RCC 7860 (cell line): ENCODE measurements at places on chromosomes 3 and 15.

DNA sequence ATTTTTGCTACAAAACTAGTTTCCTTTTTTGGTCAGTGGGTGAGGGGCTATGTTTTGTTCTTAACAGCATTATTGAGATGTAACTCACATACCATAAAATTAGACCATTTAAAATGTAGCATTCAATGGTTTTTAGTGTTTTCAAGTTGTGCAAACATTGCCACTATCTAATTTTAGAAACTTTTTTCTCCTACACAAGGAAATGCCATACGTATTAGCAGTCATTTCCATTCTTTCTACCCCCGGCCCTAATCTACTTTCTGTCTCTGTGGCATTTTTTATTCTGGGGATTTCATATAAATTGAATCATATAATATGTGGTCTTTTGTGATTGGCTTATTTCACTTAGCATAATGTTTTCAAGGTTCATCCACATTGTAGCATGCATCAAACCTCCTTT lies 55.0 kb upstream of the TIPARP start:
- DNase-seq = no peak

- peak; percentile 79 for DNase-seq
Measured at GRCh38 chr3:127792541-127793292, 29.6 kb downstream of the MGLL start.

GRCh38 chr3:20543535-20544226 lies 357.7 kb upstream of the SGO1 start:
- no peak for DNase-seq

- DNase-seq = no peak
Measured at GRCh38 chr15:56950979-56951378, 32.5 kb downstream of the TCF12 start.

DNA sequence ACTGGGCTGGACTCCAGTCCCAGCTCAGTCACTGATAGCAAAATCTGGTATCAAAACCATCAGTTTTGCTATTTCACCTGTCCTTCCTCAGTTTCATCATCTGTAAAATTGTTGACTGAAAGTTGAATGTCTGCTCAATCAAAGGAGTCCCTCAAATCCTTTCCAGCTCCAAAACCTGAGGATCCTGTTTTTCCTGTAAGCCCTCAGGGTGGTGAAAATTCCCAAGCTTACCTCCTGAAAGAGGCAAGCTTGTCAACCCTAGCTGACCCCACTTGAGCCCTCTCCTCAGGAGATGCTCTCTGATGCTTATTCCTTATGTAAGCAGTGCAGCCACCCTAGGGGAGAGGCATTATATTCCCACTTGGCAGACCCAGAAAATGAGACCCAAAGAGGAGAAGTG lies 82.6 kb downstream of the HMG20A start:
- no peak for DNase-seq

DNA sequence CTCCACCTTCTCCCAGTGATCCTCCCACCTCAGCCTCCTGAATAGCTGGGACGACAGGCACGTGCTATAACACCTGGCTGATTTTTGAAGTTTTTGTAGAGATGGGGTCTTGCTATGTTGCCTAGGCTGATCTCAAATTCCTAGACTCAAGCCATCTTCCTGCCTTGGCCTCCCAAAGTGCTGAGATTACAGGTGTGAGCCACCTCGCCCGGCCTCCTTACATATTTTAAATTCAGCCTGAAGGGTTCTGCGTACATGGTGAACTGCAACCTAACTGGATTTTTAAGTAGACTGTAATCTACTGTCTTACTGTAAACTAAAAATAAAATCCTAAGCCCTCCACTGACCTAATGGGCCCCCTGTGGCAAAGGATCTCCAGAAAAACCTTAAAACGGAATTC lies 34.1 kb downstream of the MASP1 start:
- no peak for DNase-seq

GRCh38 chr3:63662500-63662899 lies 10.0 kb downstream of the SNTN start:
- DNase-seq = no peak

GRCh38 chr3:140568842-140569520 lies 108.9 kb upstream of the TRIM42 start:
- no peak for DNase-seq

DNA sequence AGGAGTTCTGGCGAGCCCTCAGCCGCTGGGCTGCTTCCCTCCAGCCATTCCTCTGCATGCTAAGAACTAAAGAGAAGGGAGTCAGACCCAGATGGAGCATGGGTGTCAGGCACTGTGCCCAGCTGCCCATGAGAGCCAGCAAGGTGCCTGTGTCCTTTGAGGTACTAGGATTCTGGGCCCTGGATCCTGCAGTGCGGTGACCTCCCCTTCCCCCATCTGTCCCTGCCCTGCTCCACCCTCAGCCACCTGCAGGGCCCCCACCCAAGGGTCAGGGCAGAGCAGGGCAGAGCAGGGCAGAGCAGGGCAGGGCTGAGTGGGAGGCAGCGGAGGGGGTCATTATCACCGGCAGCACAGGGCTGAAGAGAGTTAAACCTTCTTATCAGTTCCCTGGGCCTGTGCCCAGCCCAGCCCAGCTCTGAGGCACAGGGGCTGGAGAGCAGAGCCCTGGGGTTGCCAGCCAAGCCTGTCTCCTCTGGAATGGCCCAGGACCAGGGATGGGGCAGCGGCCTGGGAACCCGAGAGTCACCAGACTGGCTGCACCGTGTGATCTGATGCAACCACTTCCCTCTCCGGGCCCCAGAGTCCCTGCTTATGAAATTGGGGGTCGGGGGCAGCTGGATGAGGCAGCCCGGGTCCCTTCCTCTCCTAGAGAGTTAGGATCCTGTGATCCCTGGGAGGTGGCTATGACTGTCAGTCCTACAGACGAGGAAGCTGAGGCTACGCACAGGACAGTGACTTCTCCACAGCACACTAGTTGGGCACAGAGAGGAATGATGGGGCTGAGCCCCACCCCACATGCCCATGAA lies 17.3 kb downstream of the ZDHHC19 start:
- no peak for DNase-seq

GRCh38 chr3:31671976-31672375 lies 139.3 kb downstream of the STT3B start:
- DNase-seq = no peak

GRCh38 chr3:58271901-58272501 lies 34.0 kb upstream of the RPP14 start:
- peak; percentile 78 for DNase-seq

DNA sequence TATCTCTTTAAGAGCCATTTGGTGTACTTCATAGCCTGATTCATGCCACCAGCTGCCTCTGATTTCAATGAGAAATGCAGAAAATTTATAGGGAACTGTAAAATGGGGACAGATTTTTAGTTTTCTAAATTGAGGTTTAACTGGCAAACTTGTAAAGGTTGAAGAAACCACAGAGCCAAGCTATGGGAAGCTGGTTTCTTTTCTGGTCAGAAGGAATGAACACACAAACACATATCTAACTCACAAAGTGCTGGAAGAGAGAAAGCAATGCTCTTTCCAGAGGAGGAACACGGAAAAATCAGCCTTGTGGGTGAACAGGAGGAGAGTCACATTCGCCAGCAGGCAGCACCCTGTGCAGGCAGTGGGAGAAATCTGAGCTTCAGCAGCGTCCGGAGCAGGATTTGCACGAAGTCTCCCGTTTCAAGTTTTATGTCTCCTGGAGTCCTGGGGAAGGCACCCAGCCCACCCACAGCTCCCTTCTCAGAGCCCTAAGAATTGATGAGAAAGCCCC lies 481 bp downstream of the MASP1 start:
- DNase-seq = no peak

GRCh38 chr3:127037021-127037400 lies 54.1 kb downstream of the PLXNA1 start:
- no peak for DNase-seq

- DNase-seq = no peak
Measured at GRCh38 chr15:71708741-71709140, 101.6 kb upstream of the NR2E3 start.

GRCh38 chr3:148078658-148079057 lies 619.0 kb upstream of the AGTR1 start:
- DNase-seq = no peak

DNA sequence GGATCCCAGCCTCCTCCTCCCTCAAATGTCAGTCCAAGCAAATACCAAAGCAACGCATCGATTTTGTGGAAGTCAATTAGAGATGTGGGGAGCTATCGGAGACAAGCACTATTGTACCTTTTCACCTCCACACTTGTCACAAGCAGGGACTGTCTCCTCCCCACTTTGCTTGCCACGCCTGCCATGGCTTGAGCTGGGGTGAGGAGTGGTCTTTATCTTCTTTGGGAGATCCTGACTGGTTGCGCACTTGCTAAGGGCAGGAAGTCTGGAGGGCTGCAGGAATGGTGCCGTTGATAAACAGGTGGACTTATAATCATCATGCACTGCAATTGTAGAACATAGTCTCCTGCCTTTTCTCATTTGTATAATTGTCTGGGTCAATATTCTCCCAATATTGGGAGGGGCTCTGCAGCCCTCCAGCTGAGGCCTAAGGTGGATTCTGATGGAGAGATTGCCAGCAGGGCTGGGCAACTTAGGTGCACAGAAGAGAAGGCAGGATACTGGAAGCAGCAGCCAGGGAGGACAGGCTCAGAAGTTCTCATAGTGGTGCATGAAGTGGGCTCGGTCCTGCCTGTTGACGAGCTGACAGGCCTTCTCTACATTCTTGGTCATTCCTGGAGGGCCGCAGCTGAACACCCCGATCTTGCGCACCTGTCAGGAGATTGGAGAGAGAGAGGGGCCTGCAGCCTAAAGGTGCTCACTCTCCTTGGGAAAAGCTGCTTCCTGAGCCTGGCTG lies 20.2 kb downstream of the DUOX2 start:
- no peak for DNase-seq

DNA sequence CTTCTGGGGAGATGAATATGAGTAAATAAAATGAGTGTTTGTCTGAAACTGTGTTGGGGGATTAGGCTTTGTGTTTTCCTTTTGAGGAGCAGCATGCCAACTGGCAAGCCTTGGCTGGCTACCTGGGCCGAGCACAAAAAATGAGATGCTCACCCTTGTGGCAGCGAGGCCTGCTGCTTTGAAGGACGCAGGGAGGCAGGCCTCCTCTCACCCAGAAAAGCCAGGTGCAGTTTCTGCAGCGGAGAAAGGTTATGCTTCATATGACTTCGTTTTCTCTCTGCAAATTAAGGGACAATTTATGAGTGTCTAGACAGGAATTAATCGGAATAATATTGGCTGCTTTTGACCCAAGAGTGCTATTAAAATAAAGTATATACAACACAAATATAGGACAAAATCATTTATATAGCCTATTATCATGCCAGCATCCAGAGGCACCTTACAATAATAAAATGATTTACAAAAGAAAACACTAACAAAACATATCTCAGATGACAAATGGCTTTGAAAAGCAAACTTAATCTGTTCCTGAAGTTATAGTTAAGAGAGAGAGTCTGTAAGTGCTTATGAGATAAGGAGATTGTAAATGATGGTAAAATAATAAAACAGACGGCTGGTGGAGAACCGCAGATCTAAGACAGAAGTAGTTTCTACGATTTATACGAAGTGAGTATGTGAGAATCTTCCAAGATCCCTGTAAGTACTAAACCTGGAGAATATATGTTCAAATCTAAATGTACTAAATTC lies 682.8 kb upstream of the NR2F2 start:
- no peak for DNase-seq

DNA sequence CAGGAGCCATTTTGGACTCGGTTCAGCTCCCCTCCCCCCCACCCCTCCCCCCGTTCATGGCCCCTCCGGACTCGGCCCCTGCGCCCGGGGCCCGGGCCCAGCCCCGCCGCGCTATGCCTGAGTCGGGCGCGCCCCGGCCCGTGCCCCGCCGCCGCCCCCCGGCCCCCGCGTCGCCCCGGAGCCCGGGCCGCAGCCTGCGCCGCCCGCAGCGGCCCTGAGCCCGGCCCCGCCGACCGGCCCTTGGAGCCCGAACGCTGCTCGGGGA lies 155 bp downstream of the ACVR2B start:
- no peak for DNase-seq

DNA sequence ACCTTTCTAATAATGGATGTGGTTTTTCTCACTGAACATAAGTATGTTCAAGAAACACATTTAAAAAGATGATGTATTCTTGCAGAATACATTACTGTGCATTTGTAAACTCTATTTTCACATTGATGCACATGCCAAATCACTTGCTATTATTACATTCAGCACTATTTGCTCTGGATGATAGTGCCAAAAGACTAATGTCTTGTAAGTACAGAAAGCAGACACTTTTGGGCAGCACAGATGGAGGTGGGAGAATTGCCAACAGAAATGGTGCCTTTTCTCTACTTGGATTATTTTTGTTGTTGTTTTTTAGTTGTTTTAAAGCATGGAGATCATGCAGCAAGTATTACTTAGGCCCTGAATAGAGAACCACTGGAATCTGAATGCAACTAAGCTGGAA lies 10.2 kb upstream of the FGF12 start:
- DNase-seq = no peak

DNA sequence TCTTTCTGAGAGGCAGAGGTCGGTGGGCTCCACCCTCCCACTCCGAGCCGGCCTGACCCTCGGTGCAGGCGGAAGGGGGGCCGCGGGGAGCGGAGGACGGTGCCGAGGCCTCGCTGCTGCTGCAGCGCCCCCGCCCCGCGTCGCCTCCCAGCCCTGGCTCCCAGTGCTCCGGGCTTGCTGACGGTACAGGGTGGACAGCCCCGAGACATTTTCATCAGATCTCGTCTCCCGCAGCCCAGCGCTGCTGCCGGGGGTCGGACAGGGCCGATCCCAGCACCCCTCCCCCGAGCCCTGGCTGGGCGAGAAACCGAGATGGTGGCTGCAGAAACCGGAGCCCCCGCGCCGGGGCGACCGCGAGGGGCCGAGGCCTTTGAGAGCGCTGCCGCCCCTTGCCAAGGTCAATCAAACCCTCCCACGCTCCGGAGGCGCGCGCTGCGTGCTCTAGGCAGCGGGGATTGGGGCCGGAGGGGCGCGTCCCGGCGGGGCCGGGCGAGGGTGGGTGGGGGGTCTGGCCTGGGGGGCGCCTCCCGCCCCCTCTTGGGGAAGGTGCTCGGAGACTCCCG lies 42.5 kb downstream of the EPHB3 start:
- DNase-seq = no peak

DNA sequence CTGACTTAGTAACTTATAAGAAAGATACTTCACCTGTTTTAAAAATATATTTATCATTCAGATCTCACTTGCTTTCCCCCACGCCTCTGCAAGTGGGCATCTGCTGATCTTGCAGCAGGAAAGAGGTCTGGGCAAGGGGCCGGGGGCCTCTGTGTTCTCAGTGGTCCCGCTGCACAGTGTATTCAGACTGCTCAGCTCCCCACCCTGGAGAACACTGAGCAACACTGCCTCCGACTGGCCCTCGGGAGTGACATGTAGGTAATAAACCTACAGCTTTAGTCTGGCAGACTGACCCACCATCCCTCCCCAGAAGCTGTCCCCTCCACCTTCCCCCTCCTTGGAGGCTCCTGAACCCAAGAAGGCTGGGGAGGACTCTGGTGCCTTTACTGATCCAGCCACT lies 43.8 kb downstream of the GABRB3 start:
- no peak for DNase-seq

DNA sequence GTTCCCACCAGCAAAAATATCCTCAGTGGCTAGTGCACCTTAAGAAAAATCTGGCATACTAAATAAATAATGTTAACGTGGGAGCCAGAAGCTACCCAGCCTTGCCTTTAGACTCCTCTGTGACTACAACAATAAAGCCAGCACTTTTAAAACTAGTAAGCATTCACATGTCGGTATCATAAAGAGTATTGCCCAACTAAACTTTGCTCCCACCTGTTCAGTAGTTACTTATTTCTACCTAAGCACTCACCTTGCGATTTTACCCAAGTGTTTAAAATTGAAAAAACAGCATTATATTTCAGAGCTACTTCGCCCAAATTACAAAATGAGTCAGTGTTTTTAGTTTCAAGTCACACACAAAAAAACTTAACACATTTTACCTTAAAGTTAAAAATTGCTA lies 12.8 kb downstream of the ALDH1L1 start:
- no peak for DNase-seq

- no peak for DNase-seq
Measured at GRCh38 chr3:63863150-63864007, at the start of the genes ATXN7 and THOC7. ATXN7 (plus strand) TSS chr3:63863867; CDS start chr3:63912599, 48,732 bp downstream. THOC7 (minus strand) TSS chr3:63863805; CDS start chr3:63863790, 15 bp downstream.
